Activated naive CD8-positive, alpha-beta T cell treated with anti-CD3 and anti-CD28 coated beads, Interleukin-2, amount 10 ng/mL, durations not matched to agents 7 days and 5 days (primary cell): ENCODE measurements at places on chromosomes 16 and 17.

DNA sequence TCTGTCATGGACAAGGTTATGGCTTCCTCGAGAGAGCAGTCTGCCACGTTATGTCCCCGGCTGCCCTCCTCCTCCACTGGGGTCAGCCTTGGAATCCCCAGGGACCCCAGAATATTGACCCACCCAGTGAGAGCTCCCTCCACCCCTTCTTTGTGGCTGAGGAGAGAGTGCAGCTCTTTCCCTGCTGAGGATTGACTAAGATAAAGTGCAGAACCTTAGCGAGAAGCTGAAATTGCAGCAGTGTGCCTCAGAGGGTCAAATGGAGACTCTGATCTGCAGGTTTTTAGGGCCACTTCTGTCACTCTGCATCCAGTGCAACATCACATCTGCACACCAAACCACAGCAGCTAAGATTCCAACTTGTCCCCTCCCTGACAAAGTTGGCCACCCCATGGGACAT, 25.6 kb upstream of the PMFBP1 start:
- DNase-seq: no peak

DNA sequence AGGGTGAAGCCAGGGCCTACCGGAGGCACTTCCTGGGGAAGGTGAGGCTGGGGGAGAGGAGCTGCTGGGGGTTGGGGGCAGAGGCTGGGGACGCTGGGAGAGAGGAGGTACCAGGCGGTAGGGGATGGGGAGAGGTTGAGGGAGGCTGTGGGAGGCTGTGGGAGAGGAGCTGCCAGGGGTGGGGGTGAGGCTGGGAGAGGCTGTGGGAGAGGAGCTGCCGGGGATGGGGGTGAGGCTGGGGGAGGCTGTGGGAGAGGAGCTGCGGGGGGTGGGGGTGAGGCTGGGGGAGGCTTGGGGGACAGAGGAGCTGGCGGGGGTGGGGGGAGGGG, 99.4 kb downstream of the OR1D5 start:
- no peak for DNase-seq

DNA sequence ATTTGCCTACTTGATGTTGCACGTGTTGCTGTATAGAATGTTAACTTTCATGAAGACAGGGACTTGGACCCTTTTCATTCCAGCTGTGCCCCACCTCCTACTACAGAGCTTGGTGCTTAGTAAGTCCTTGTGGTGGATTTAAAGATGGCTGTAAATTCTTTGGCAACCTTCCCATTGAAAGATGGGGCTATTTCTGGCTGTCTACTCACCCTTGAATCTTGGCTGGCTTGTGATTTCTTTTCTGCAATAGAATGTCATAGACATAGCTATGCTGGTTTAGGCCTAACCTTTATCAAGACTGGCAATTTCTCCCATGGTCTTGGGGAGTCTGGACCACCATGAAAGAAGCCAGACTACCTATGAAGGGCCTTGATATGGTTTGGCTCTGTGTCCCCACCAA, 59.0 kb downstream of the ACSM2A start:
- no peak for DNase-seq

DNA sequence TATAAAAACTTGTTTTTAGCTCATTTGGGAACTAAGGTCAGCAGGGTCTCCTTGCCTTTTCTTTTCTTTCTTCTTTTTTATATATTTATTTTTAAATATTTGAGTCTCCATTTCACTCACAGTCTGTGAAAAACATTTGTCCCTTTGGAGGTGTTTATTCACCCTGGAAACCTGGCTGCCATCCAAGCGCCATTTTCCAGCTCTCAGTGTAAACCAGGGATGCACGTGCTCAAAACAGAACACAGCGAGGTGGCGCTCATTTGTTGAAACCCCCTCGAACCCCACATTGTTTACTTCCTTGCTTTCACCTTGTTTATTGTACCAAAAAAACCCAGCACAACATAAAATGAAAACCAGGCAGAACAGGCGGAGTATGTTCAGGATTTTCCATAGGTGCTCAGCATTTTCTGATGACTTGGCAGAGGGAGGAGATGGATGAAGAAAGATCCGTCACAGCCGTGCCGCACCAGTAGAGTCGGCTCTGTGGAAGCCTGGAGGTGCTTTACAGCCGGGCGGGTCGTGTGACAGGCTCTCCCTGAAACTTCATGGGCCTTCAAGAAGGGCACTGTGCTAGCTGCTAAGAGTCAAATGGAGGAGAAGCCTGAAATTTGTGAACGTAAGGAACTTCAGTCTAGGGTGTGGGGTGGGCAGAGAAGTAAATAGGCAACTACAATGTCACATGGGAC, 284.4 kb downstream of the FOXL1 start:
- DNase-seq: no peak

GRCh38 chr16:26856791-26857190, 209.9 kb upstream of the C16orf82 start:
- no peak for DNase-seq

DNA sequence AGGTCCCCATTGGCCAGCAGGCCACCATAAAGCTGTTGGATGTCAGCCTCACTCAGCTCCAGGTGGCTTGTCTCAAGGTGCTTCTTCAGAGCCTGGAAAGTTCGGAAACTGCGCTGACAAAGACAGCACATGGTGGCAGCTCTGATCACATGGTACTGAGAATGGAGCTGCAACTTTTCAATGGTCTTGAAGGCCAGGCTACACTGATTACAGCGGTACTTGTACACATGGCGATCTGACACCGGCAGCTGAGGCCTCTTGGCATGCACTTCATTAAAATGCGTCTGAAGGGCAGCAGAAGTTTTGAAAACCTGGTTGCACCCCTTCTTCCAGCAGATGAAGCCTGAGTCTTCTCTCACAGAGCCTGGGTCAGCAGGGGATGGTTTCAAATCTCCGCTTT, 249.7 kb downstream of the ZFHX3 start:
- no peak for DNase-seq

- peak; percentile 58 for DNase-seq
Measured at GRCh38 chr17:59004338-59005111, 102.2 kb downstream of the TRIM37 start.

DNA sequence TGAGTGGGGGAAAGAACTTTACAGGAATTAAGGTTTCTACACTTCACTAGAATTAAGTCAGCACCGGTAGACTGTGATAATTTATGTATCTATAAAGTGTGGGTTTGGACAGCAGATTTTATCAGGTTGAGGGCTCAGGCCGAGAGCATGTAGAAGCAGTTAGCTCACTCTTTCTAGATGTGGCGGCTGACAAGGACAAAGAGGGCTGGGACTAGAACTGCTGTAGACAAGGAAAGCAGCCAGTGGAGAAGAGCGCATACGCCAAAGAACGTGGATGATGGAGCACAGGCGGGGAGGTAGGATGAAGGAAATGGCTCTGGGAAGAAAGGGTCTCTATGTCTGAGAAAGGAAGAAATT, 504 bp upstream of the GOSR1 start:
- no peak for DNase-seq
